DND-41 (cell line): ENCODE measurements at places on chromosomes 7 and 10.

DNA sequence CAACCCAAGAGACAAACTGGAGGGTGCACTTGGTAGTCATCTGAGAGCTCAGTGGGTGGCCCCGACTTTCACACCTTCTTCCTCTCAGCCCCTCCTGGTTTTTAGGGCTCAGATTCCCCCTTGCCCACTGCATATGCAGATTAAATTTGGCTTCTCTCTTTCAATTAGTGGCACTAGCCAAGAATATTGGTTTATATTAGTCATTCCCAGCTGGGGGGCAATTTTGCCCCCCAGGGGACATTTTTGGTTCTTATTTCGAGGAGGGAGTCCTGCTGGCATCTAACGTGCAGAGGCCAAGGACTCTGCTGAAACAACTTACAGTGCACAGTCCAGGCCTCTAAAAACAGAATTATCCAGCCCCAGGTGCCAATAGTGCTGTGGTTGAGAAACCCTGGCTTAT lies 216.0 kb downstream of the RPS24 start:
- no peak for DNase-seq

- DNase-seq: no peak
Measured at GRCh38 chr7:105972276-105972675, 9.2 kb downstream of the CDHR3 start.

GRCh38 chr10:51272555-51272954 lies 198.3 kb downstream of the PRKG1 start:
- DNase-seq: no peak

GRCh38 chr7:45015313-45015712 lies 15.3 kb downstream of the CCM2 start:
- no peak for DNase-seq

GRCh38 chr7:66731986-66732385 lies 8.5 kb upstream of the RABGEF1 start:
- DNase-seq: no peak

- no peak for DNase-seq
Measured at GRCh38 chr10:113213035-113213434, 263.0 kb downstream of the TCF7L2 start.
